ENCODE measurements at places on chromosomes 1 and 21.

- no peak for DNase-seq
Observed at GRCh38 chr1:84260852-84261518, 40.5 kb upstream of the SAMD13 start.

- DNase-seq = no peak
Observed at GRCh38 chr1:11725616-11726015, 10.3 kb upstream of the AGTRAP start.

- DNase-seq = no peak
Observed at GRCh38 chr1:3002349-3003038, 18.8 kb upstream of the ACTRT2 start.

GRCh38 chr1:240800291-240800690 lies 188.3 kb upstream of the GREM2 start:
- DNase-seq = no peak

- no peak for DNase-seq
Observed at GRCh38 chr1:56370513-56370912, 208.8 kb downstream of the PLPP3 start.

GRCh38 chr1:218031901-218032300 lies 253.2 kb upstream of the RRP15 start:
- no peak for DNase-seq

GRCh38 chr21:43762303-43763128 lies 13.6 kb downstream of the CSTB start:
- DNase-seq = no peak

DNA sequence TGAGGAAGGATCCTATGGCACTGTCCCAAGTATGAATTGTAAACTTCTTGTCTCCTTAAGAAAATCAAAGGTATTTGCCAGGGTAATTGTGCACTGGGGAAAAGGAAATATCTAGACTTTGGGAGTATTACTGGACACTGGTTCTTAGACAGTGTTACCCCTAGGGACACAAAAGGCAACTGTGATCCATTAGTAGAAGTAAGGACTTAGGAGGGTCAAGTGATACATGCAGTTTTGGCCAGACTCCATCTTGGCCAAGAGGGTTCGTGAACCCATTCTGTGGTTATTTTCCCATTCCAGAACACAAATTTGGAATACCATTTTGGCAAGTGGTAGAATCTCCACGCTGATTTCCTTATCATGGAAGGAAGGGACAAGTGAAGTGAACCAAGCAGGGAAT lies 98.1 kb downstream of the TM2D1 start:
- no peak for DNase-seq

DNA sequence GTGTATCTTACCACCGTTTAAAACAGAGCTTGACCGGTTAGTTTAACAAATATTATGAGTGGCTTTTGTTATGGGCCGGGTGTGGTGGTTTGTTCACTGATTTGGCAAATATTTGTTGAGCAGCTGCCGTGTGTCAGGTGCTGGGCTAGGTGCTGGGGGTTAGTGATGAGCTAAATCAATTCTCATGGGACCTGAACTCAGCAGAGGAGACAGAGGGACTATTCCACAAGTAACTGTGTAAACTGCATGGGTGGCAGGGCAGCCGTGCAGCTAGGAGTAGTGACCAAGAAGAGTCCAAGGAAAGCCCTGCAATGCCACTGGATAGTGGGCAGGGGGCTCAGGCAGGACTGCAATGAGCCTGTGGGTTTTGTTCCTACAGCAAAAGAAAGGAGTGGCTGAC lies 11.2 kb upstream of the C2CD2 start:
- DNase-seq = no peak

- DNase-seq = no peak
Observed at GRCh38 chr21:42189860-42190485, 29.0 kb upstream of the ABCG1 start.

DNA sequence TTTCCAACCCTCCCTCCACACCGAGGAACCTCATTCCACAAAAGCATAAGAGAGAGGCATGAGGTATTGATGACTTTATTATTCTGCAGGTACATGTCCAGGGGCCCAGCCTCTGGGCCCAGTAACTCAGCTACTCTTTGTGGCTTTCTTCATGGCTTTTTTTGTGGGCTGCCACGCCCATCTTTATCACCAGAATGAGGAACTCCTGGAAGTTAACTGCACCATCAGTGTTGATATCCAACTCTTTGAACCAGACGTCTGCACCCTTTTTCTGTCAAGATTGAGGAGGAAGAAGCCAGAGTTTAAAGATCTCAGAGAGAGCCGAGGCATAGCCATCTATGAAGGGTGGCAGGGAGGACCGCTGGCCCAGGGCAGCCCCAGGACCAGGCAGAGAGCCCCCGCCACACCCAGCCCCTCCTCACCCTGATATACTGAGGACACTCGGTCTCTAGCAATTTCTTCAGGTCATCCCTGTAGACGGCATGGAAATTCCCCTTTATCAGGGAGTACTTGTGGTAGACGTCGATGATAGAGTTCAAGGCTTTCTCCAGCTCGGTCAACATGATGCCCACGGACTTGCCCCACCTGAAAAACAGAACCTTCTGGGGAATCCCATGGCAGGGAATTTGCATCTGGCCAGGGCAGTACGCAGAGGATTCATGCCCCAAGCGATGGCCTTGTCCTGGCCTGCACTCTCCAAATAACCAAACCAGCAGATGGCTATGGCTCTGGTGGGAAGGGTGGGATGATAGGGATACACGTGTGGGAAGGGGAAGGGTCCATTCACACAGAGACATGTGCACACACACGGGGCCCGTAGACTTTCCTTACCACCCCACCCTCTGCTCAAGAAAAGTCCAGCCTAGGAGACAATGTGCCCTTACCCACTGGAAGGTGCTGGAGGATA lies 647 bp downstream of the S100A8 start:
- no peak for DNase-seq

- DNase-seq = no peak
Observed at GRCh38 chr1:33400153-33400911, 30.6 kb downstream of the PHC2 start.

GRCh38 chr1:96912248-96912647 lies 190.7 kb downstream of the PTBP2 start:
- no peak for DNase-seq

GRCh38 chr1:116950517-116951199 lies 40.9 kb downstream of the PTGFRN start:
- DNase-seq = no peak

DNA sequence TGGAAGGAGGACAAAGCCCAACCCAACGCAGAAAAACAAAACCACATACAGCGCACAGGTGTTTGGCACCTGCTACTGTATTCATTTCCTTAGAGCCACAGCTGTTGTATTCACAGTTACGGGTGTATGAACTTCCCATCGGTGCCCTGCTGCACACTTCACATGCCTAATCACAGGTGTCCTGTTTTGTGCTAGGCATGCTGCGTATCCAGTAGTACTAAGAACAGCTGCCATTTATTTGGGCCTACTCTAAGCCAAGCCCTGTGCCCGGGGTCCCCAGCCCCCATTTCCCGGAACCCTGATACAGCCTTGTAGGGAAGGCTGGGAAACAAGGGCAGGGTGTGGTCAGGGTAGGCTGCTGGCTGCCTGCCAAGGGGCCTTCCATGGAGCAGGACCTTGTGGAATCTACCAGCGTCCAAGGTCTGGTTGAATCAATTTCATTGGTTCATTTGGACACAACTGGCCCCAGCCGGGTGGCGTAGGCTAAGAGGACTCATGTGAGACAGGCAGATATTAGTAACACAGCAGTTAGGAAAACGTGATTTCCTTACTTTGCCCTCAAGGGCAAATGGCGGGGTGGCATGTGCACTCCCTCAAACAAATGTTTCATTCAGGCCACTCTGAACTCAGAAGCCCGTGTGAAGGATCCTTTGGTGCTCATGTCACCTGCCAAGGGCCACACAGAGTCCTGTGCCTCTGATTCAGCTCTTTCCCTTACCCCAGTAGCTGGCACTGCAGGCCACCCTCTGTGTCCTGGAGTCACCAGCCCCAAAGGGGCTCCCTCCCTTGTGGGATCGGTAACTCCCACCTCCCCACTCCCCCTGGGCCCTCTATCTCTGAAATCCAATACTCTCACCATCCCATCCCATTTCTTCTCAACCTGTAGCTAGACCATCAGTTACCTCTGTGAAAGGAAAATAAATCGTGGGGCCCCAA lies 986 bp upstream of the RNF186 start:
- DNase-seq = no peak

GRCh38 chr1:41547781-41548560 lies 63.5 kb upstream of the EDN2 start:
- no peak for DNase-seq

- no peak for DNase-seq
Observed at GRCh38 chr1:220991959-220992704, 112.9 kb downstream of the HLX start.

GRCh38 chr1:115320377-115320776 lies 17.7 kb downstream of the NGF start:
- no peak for DNase-seq

GRCh38 chr1:234512451-234512861 lies 33.5 kb upstream of the TARBP1 start:
- no peak for DNase-seq

DNA sequence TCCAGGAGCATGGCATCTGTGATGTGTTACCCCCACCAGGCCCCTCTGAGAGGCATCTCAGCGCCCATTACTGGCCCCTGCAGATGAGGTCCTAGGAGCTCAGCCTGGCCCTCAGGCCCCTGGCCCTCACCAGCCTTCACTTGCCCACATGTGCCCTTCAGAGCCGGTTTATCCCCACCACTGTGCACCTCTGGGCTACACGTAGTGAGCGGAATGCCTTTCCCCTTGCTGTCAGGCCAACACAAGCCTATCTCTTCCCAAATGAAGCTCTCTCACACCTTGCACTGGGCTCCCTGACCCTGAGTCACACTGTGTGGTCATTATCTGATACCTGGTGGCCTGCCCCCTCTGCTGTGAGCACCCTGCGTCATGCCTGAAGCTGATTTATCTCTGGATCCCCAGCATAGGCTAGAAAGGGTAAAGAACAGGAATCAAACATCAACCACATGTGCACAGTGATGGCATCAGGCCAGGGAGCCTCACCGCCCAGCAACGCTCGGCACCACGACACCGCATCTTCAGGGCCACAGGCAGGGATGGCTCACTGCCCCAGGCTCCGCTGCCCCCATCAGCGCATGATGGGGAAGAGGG lies 49.1 kb downstream of the GLIS1 start:
- no peak for DNase-seq

- DNase-seq = no peak
Observed at GRCh38 chr1:165168467-165168866, 188.0 kb downstream of the LMX1A start.

DNA sequence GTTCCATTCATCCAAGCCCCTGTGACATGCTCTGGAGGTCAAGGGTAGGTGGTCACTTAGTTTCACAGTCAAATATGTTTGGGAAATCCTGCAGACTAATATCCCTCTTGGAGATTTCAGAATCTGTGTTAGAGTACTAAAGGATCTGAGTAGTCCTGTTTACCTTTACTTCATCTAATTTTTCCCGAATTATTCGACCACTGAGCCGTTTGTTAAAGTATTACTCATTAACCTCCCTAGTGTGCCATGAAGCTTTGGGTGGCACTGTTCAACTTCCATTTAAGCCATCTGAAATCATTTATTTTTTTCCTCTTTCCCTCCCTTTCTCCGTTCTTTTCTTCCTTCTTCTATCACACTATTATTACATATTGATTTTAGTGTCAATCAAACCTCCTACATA lies 109.9 kb downstream of the NGF start:
- no peak for DNase-seq

DNA sequence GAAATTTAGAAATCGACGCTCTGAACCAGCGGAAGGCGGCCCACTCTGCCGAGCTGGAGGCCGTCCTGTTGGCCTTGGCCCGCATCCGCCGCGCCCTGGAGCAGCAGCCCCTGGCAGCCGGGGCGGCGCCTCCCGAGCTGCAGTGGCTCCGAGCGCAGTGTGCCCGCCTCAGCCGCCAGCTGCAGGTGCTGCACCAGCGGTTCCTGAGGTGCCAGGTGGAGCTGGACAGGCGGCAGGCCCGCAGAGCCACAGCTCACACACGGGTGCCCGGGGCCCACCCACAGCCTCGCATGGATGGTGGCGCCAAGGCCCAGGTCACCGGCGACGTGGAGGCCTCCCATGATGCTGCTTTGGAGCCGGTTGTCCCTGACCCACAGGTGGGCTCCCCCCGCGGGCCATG lies 47.0 kb upstream of the DIP2A start:
- no peak for DNase-seq

DNA sequence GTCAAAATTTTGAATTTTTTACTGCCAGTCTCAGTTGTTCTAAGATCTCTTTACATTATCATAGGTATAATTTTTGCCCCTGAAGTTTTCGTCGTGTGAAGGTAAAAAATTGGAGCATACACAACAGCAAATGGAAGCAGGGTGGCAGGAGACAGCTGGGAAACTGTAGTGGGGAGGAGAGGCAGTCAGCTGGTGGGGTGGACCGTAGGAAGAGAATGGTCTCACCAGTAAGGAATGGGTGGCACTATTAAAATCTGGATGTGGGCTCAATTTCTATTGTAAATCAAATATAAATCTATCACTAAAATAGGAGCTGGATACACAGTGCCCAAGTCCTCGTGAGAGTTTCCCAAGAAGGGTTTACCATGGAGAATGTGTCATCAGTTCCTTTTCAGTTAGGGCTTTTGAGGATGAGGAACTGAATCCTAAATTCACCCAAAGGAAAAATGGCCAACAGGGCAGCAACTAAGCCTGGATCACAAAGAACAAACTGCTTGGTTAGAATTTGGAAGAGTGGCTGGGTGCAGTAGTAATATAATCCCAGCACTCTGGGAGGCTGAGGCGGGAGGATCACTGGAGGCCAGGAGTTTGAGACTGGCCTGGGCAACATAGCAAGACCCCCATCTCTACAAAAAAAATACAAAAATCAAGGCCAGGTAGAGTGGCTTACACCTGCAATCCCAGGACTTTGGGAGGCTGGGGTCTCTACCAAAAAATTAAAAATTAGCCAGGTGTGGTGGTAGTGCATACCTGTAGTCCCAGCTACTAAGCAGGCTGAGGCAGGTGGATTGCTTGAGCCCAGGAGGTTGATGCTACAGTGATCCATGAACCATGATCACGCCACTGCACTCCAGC lies 10.5 kb upstream of the IRF2BP2 start:
- no peak for DNase-seq

DNA sequence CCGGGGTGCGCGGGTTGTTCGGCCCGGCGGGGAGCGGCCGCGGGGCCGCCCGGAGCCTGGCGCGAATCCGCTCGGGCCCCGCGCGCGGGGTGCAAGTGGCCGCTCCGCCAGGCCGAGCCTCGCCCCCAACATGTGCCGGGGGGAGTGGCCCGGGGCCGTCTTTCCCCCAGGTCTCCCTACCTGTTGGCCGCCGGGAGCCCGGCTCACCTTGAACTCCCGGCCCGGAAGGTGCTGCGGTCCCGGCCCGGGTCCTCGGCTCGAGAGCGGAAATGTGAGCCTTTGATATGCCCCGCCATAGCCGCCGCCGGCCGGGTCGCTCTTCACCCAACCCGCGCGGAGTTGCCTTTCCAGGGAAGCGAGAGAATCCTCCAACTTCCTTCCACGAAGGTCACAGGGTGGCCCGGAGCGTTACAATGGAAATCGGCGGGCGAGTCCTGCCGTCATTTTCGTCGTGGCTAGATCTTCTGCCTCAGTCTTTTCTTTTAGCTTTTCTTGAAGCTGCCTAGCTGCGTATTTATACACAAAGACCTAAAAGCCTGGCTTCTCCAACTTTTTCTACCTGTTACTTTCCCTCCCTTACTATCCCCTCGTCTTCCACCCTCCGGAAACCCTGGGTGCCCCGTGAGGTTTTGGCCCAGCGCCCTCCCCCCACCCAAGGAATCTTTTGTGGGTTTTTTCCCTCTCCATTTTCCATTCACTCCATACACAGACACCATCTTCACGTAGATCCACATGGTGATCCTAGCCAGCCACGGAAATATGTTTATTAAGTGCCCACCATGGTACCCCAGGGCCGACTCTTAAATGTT lies 867 bp downstream of the PTGFRN start:
- peak; percentile 57 for DNase-seq

Data from stimulated activated CD4-positive, alpha-beta T cell treated with anti-CD3 and anti-CD28 coated beads, Interleukin-2, amount 100 ng/mL, for 24 hours (primary cell).